Esophagus muscularis mucosa (tissue), 4 donors: ENCODE measurements at places on chromosomes 13 and 19. TPM values are rescaled to one million over a fixed set of nuclear protein-coding genes. Genes with fewer than 3 reads are reported as not detected.
A peak's percentile ranks its signal among the peaks of the same experiment; 100 is the strongest.

GRCh38 chr13:94435604-94436226, 43.8 kb downstream of the DCT start:
- no peaks in the 10 kb centered on the region for H3K4me1 ChIP-seq
- H3K36me3 ChIP-seq = no peaks in the 10 kb centered on the region
- no peaks in the 10 kb centered on the region for H3K27me3 ChIP-seq
- H3K4me3 ChIP-seq = no peak overlapping the region
- no peak overlapping the region for H3K27ac ChIP-seq
- DNase-seq = peak; percentile 14

GRCh38 chr19:28667348-28667977, 545.5 kb downstream of the UQCRFS1 start:
- no peaks in the 10 kb centered on the region for H3K4me1 ChIP-seq
- H3K27me3 ChIP-seq = no peaks in the 10 kb centered on the region
- no peaks in the 10 kb centered on the region for H3K36me3 ChIP-seq
- no peak for DNase-seq

- H3K4me1 ChIP-seq = peaks cover 6% of the 10 kb centered on the region
- no peak for DNase-seq
- no peaks in the 10 kb centered on the region for H3K27me3 ChIP-seq
- no peak overlapping the region for H3K4me3 ChIP-seq
Observed at GRCh38 chr19:4567584-4568071, 8.1 kb upstream of the SEMA6B start.

Gene ANKLE1
- total RNA-seq = 0.33 TPM

DNA sequence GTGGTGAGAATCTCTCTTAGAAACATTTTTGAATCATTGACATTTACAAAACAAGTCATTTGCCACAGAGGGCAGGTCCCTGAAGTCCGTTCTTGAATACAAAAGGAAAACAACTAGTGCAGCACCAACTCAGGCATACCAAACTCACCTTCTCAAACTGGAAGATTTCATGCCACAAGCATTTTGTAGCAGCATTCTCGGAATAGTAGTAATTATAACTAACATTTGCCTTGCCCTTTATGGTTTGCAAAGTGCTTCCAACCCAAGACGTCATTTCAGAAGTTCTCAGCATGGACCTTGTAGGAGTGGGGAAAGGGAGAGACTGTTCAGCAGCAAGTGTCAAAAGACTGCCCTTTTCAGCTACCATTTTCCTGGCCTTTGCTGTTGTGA, 344.6 kb downstream of the RFC3 start:
- H3K36me3 ChIP-seq = no peaks in the 10 kb centered on the region
- H3K27me3 ChIP-seq = no peaks in the 10 kb centered on the region
- H3K4me3 ChIP-seq = peak overlapping the region; percentile 34
- no peak for DNase-seq

Gene ZNF728
- 3.3 TPM for total RNA-seq

- no peak overlapping the region for H3K4me3 ChIP-seq
- no peaks in the 10 kb centered on the region for H3K36me3 ChIP-seq
- no peak overlapping the region for H3K27ac ChIP-seq
- peak; percentile 93 for DNase-seq
Observed at GRCh38 chr19:16698914-16699313, 20.7 kb upstream of the NWD1 start.

GRCh38 chr13:99617474-99618255, 116.4 kb downstream of the TM9SF2 start:
- no peaks in the 10 kb centered on the region for H3K27me3 ChIP-seq
- H3K4me1 ChIP-seq = peaks cover 27% of the 10 kb centered on the region
- H3K4me3 ChIP-seq = no peak overlapping the region

Gene KL
- 5.6 TPM for total RNA-seq

DNA sequence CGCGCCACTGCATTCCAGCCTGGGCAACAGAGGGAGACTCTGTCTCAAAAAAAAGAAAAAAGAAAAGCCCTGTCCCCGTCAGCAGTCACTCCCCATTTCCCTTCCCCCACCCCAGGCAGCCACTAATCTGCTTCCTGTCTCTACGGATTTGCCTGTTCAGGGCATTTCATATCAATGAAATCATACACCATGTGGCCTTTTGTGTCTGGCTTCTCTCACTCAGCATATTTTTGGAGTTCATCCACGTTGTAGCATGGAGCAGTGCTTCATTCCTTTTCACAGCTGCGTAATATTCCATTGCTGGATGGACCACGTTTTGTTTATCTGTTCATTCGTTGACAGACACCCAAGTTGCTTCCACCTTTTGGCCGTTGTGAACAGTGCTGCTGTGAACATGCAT, 36.1 kb upstream of the KLF2 start:
- H3K27me3 ChIP-seq = no peaks in the 10 kb centered on the region
- H3K27ac ChIP-seq = no peak overlapping the region
- no peak overlapping the region for H3K4me3 ChIP-seq
- H3K4me1 ChIP-seq = peaks cover 75% of the 10 kb centered on the region

DNA sequence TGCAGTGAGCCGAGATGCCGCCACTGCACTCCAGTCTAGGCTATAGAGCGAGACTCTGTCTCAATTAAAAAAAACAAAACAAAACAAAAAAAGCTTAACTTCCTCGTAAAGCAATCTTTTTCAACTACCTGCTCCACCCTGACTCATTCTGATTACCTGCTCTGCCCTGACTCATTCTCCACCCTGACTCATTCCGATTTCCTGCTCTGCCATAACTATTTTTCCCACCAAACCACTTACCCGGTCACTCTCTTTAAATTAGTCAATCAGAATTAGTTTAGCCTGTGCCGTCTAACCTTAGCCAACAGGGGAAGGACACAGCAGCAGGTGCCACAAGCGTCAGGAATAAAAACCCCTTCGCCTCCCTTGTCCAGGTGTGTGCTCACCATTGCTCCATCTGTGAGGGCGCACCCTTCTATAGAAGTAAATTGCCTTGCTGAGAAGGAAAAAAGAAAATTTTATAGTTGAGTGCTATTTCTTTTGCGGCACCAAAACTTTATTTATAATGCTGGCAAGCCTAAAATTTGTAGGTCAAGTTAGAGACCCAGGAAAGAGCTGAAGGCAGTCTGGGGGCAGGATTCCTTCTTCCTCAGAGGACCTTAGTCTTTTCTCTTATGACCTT, 1.7 kb upstream of the IFT88 start:
- H3K36me3 ChIP-seq = no peaks in the 10 kb centered on the region
- peaks cover 10% of the 10 kb centered on the region for H3K4me1 ChIP-seq
- no peak for DNase-seq

DNA sequence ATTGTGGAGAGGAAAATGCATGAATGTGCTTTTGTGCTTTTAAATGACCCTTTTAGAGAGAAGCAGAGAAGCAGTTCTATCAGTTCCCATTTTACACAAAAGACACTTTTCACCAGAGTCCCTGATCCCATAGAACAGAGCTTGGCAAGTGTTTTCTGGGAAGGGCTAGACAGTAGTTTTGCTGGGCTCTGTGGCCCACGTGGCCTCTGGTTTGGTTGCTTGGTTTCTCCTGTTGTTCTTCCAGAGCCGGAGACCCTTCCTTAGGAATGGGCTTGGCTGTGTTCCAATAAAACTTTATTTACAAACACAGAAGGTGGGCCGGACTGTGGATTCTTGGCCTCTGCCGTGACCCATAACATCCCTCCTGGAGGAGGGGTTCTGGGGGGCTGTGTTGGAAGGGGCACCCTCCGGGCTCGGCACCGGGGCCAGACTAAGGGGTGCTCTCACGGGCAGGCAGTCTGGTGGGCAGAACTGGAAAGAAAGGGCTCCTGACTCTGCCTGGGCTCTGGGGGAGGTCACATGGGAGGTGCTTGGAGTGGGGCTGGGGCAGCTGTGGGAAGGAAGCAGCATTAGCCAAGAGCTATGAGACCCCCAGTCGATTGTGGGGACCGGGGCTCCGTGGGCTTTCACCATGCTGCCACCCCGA, 3.2 kb downstream of the SPPL2B start:
- no peak overlapping the region for H3K4me3 ChIP-seq
- DNase-seq = no peak
- no peaks in the 10 kb centered on the region for H3K36me3 ChIP-seq
- H3K27me3 ChIP-seq = no peaks in the 10 kb centered on the region
- H3K4me1 ChIP-seq = peaks cover 71% of the 10 kb centered on the region
- H3K27ac ChIP-seq = peak overlapping the region; percentile 47

Gene ADAMTSL5
- 3.9 TPM for total RNA-seq

GRCh38 chr13:79867254-79867653, 386.3 kb downstream of the NDFIP2 start:
- no peaks in the 10 kb centered on the region for H3K4me1 ChIP-seq
- no peak for DNase-seq
- H3K36me3 ChIP-seq = no peaks in the 10 kb centered on the region
- no peaks in the 10 kb centered on the region for H3K27me3 ChIP-seq
- H3K27ac ChIP-seq = no peak overlapping the region

- H3K27me3 ChIP-seq = no peaks in the 10 kb centered on the region
- no peak overlapping the region for H3K27ac ChIP-seq
- no peak overlapping the region for H3K4me3 ChIP-seq
- no peaks in the 10 kb centered on the region for H3K36me3 ChIP-seq
- H3K4me1 ChIP-seq = peaks cover 8% of the 10 kb centered on the region
- DNase-seq = no peak
Observed at GRCh38 chr13:24006520-24007248, 109.4 kb upstream of the C1QTNF9B start.

Gene FGF9
- total RNA-seq = 0.50 TPM

DNA sequence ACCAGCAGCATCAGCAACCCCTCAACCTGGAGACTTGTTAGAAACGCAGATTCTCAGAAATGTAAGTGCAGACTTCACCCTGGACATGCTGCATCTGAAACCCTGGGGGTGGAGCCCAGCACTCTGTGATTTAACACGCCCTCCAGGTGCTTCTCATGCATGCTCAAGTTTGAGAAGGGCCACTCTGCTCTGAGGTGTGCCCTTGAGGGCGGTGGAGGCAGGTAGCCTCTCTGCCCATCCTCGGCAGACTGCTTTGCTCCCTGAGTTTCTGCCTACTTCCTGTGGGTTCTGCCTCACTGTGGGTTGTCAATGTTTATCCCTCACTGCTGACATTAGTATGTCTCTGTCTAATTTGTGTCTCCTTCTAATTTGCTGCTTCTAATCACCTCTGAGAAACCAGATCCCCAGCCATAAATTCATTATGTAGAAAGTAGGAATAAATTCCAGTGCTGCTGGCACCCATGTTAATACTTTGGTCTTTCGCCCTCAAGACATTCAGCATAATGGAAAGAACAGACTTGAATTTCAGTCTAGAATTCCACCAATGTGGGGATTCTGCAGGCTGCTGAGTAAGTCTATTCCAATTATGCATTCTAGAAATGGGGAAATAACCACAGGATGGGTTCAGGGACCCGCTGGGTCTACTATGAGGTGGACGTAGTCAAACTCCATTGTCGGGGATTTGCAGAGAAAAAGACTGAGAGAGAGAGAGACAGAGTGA, 51.3 kb upstream of the CYSLTR2 start:
- H3K27ac ChIP-seq = no peak overlapping the region
- no peaks in the 10 kb centered on the region for H3K4me1 ChIP-seq
- H3K4me3 ChIP-seq = no peak overlapping the region

DNA sequence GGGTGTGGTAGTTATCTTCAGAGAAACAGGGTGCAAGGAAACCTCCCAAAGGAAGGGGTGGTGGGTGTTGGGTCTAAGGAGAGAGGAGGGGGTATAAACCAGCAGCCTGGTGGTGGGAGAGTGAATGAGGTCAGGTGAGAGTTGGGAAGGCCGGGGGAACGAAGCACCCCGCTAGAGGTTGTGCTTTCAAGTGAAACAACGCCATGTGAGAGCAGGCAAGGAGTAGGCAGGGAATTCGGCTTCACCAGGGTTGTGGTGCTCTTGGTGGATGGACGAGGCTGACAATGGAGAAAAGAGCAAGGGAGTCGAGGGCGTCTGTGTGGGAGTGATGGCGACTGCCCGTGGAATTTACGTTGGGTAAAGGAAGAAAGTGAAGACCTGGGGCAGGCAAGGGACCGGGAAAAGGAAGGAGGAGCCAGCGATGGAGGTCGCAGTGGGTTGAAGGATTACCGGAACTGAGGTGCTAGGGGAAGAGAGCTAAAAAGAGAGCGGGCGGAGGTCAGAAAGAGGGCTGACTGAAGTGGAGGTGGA, 2.1 kb upstream of the MLNR start:
- no peak overlapping the region for H3K27ac ChIP-seq
- H3K4me1 ChIP-seq = peaks cover 17% of the 10 kb centered on the region
- peaks cover 18% of the 10 kb centered on the region for H3K27me3 ChIP-seq
- H3K4me3 ChIP-seq = no peak overlapping the region
- peak; percentile 62 for DNase-seq
- no peaks in the 10 kb centered on the region for H3K36me3 ChIP-seq

- DNase-seq = no peak
- peaks cover 31% of the 10 kb centered on the region for H3K36me3 ChIP-seq
- peak overlapping the region; percentile 90 for H3K27ac ChIP-seq
- H3K4me3 ChIP-seq = peak overlapping the region; percentile 90
Observed at GRCh38 chr19:3506384-3507340, 551 bp downstream of the FZR1 start.

- no peak overlapping the region for H3K4me3 ChIP-seq
- H3K27ac ChIP-seq = no peak overlapping the region
- no peak for DNase-seq
- peaks cover 55% of the 10 kb centered on the region for H3K4me1 ChIP-seq
- no peaks in the 10 kb centered on the region for H3K27me3 ChIP-seq
Observed at GRCh38 chr13:30314562-30314961, 7.2 kb upstream of the KATNAL1 start.

DNA sequence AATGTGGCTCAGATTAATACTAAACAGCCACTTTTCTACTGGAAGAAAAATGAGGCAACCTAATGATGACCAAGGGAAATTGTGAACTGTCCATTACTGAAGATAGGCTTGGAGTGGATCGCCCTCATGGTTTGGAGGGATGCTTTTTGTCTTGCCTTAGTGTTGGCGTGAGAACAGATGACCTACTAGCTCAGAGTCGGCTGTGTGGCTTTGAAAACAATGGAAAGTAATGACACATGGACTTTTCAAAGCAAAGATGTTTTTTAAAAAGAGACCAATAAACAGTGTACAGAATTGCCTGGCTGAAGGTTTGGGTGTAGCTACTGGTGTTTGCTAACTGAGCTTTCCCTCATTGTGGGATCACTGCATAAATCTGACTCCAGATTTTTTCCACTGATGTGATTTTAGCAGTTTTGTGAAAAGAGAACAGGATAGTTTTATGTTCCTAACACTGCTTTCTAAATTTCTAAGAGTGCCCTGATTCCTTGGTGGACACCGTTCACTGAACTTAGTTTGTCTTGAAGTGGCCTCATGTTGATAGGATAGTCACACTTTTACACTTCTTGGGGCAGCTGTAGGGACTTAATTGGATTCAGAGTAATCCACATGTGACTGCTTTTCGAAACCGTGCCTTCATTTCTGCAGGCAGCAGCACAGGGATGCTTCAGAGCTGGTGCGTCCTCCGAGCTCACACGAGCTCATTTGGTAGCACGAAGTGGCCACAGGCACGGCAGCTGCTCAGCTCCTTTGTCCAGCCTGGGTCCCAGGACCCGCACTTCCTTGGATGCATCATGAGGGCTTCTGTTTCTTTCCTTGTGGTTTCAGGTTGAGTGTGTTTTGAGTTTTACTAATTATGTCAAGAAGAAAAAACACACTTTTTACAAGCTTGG, 4.3 kb downstream of the CEBPG start:
- H3K27ac ChIP-seq = no peak overlapping the region
- H3K36me3 ChIP-seq = peaks cover 23% of the 10 kb centered on the region
- DNase-seq = no peak
- H3K4me3 ChIP-seq = no peak overlapping the region

- H3K4me3 ChIP-seq = no peak overlapping the region
- no peaks in the 10 kb centered on the region for H3K4me1 ChIP-seq
- no peaks in the 10 kb centered on the region for H3K27me3 ChIP-seq
- H3K27ac ChIP-seq = no peak overlapping the region
- DNase-seq = no peak
Observed at GRCh38 chr19:20371911-20372310, 193.7 kb downstream of the ZNF737 start.

- no peak overlapping the region for H3K4me3 ChIP-seq
- no peaks in the 10 kb centered on the region for H3K4me1 ChIP-seq
- no peaks in the 10 kb centered on the region for H3K36me3 ChIP-seq
- H3K27me3 ChIP-seq = no peaks in the 10 kb centered on the region
- DNase-seq = no peak
Observed at GRCh38 chr13:105902396-105902795, 633.1 kb downstream of the EFNB2 start.

Gene SCGB2B2
- total RNA-seq = 0.86 TPM
